ENCODE measurements at places on chromosomes 7 and 10.

DNA sequence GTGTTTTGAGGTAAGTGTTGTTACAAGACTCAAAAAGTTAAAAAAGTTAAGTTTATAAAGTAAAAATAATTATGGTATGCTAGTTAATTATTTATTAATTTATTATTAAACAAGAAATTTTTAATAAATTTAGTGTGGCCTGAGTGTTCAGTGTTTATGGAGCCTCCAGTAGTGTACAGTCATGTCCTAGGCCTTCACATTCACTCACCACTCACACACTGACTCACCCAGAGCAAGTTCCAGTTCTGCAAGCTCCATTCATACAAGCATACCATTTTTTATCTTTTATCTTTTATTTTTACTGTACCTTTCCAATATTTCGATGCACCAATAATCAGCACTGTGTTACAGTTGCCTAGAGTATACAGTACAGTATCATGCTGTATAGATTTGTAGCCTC lies 381.2 kb upstream of the MGMT start:
- DNase-seq, result no peak

DNA sequence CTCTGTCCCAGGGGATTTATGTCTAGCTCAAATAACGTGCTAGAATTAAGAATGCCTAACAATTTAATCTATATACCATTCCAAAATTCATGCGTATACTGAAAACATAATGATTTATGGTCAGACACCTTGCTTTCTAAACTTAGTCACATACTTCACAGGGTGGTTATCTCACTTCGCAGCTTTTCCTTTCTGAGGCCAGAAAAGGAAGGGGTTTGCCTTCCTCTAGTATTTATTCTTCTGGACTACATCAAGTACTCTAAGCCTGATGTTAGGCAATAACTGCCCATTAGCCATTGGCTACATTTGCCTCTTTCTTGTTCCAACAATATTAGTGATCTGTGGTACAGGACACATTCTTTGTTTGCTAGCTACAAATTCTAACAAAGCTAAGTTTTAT lies 72.6 kb upstream of the FHIP2A start:
- no peak for DNase-seq

DNA sequence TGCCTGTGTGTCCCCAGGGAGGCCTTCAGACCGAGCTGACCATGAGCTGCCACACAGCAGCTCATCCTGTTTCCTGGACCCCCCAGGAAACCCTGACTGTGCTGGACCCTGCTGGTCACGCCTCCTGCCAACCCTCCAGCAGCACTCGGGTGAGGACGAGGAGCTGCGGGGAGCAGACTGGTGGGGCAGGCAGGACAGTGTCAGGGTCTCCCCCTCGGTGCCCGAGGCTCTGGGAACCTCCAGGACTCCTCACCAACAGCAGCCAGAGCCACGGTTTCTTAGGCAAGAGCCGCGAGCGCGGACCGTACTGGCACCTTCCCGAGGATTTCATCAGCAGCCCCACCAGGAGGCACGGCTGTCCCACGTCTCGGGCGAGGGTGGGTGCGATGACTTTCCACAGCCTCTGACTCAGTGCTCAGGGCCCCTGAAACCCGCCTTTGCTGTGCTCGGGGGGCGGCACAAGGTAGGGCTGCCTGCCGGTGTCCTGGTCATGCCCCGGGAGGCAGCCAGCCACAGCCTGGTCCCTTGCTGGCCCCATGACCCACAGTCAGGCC lies 186.9 kb downstream of the ELFN1 start:
- DNase-seq, result no peak

GRCh38 chr10:48333856-48334255 lies 27.4 kb downstream of the MAPK8 start:
- DNase-seq, result no peak

GRCh38 chr7:128365432-128365831 lies 3.9 kb upstream of the PRRT4 start:
- DNase-seq, result no peak

DNA sequence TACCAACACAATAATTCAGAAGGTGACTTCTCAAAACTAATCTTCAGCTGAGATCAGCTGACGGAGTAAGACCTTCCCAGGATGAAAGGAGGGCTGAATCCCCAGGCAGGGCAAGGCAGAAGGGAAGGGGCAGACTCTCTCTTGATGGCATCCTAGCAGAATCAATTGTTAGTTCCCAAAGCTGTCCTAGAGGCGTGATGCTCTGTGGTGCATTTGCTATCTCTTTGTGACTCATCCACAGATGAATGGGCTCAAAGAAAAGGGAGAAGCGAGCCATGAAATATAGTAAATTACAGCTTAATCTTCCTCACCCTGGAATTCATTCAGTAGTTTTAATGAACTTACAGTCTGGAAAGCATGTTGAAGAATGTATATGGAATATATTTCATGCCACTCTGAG lies 37.2 kb downstream of the PDE1C start:
- no peak for DNase-seq

- DNase-seq, result no peak
Observed at GRCh38 chr10:46330894-46331293, 44.1 kb downstream of the ANTXRL start.

DNA sequence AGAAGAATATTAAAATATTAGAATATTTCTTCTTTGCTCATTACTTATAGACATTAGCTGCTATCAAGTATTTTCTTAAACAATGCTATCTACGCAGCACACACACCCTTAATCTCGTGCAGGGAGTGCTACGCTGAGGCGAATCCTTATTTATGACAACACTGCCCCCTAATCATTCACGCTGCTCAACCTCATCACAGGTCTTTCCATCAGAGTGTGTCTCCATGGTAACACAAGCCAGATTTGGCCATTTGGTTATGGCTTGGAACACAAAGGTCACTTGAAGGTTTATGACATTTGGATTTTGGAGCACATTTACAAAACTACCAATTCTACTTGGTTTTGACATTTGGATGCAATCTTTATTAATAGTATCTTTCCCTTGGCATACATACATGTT lies 45.4 kb upstream of the MYO3A start:
- no peak for DNase-seq

- no peak for DNase-seq
Observed at GRCh38 chr7:94675356-94675755, 19.4 kb upstream of the SGCE start.

DNA sequence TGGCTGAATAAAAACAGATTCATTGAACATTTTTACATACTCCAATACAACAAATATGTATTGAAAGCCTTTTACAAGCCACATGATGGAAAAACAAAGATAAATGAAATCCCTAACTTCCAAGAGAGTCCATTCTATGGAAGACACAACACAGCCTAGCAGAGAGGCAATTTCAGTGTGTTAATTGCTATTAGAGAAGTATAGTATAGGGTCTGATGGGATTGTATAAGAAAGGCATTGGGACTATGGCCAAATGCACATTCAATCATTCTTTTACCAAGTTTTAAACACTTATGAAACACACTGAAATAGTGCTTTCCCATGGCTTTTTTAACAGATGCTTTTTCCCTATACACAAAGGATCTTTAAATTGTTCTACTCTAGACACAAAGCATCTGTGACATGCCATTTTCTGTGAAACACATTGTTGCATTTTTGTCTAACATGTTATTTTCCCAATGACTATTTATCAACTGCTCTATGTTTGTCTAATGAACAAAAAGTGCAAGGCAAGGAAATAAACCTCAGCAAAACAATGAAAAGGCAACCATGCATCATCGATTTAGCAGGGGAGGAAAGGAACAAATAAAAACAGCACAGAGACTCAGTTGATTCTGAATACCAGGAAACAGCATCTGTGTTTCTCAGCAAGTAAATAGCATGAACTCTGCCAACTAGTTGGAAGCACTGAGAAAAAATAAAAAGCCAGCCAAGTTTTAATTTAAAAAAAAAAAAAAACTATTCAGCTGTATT lies 42.4 kb upstream of the PHYHIPL start:
- DNase-seq, result no peak

GRCh38 chr7:22333680-22334141 lies 23.2 kb downstream of the RAPGEF5 start:
- no peak for DNase-seq

DNA sequence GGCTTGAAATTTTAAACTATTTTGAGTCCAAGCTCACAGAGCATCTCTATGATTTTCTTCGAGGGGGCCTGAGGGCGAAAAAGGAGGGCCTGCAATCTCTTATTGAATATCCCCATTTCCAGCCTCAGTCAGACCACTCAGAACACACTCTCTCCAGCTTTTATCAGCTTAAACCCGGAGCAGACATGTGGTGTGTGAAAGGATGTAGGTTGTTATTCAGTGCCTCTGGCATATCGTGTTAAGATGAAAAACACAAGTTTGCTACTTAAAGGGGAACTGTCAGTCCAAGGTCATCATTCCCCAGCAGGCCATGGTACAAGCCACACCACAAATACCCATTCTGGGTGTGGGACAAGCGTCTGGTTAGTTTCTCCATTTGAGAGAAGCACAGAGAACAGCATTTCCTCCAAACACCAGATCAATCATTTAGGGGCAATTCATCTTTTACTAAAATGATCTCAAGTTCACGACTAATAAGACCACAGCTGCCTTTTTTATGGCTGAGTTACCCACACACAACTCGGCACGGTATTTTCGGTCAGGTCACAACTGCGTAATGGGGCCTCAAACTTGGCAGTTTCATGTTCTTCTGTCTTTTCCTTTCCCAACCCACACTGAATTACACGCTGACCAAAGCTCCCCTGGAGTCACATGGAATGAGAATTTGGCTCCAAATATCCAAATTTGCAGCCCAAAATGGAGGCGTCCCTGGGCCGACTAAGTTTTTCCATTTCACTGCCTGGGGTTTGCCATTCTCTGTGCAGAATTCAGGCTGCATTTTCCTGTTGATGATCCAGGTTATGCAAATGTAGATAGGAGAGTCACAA lies 188.4 kb downstream of the SEM1 start:
- DNase-seq, result no peak

DNA sequence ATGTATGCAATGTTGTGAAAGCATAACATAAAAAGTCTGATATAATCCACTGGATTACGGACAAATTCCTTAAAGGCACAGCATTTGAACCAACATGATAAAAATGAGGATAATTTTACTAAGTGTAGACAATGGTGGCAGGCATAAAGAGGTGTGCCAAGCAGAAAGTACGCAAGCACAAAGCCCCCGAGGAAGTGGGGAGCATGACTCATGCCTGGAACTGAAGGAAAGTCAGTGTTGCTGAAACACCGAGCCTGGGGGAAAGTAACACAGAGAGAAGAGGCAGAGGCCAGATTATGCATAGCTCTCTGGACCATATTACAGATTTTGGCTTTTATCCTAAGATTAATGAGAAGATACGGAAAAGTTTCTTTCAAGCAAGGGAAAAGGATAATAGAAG lies 490.0 kb upstream of the PHF14 start:
- no peak for DNase-seq

DNA sequence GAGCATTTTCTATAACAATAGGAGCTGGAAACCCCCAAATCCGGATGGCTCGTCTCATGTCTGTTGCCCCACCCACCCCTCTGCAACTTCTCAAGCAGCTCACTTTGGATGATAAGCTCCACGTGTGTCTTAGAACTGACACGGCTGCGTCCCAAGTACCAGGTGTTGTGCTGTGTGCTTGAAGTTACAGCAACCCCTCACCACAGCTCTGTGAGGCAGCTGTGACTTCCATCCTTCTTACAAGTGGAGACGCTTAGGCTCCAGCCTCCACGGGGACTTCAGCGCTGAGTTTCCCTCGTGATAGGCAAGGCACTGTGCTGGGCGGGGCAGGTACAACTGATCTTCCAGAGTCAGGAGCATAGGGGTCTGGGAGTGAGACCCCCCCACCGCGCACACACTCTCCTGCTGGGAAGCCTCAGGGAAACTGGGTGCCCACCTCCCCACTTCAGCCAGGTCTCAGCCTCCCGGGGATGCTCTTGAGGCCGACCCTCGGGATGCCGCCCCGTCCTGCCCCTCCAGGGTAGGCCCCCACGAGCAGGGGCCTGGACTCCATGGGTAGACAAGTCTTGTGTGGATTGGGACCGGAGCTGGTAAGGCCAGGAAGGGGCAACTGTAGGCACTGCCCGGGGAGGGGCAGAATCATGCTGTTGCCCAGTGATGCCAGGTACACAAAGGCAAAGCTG lies 31.4 kb downstream of the EN2 start:
- DNase-seq, result no peak

- DNase-seq, result no peak
Observed at GRCh38 chr10:126599949-126600682, 70.4 kb downstream of the C10orf90 start.

- no peak for DNase-seq
Observed at GRCh38 chr7:114700247-114700928, 221.5 kb upstream of the MDFIC start.

DNA sequence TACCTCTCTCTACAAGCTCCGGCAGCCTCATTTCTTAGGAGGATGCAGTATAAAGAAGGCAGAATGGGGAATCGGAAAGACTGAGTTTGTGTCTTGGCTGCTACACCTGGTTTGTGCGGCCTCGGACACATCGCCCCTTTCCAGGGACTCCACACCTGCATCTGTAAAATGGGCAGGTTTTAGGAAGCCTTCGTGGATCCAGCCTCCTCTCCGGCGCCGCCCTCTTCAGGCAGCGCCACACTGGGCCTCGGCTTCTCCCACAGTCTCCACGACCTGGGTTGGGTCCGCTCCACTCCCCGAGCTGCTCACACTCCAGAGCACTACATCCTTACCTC lies 341 bp downstream of the GOT1 start:
- no peak for DNase-seq

GRCh38 chr7:68399991-68400590 lies 1198.2 kb upstream of the AUTS2 start:
- no peak for DNase-seq

GRCh38 chr10:34576797-34577196 lies 238.3 kb downstream of the PARD3 start:
- DNase-seq, result no peak

DNA sequence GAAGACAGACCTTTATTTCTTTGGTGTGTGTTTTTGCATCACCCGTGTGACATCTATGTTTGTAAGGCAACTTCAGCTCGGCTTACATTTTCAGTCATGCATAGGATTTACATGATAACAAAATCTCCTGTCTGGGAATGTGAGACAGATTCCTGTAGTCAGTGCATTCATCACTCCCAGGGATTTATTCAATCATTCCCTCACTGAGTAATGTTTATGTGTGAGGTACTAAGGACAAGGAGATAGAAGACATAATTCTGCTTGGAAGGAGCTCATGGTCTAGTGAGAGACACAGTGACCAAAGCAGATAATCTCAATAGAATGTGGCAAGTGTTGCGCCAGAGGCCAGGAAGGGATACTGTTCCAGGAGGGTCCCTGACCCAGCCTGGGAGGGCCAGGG lies 35.2 kb upstream of the BMPER start:
- no peak for DNase-seq

DNA sequence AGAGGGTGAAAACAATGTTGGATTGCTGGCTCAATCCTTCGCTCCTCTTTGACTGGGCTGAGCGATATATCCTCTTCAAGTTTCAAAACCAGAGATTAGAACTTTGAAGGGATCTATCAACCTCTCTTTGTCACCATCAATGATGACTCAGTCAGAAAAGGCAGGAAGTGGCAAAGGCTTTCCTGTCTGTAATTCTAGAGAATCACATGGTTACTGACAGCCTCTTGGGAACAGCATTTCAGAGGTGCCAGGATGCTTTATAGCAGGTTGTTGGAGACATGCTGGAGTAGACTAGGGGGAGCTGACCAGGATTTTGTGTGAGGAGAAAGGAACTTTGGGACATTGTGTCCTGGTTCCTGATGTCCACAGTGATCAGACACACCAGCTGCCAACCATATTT lies 81.3 kb downstream of the PRKCQ start:
- no peak for DNase-seq

GRCh38 chr10:2618690-2619089 lies 448.7 kb upstream of the PFKP start:
- DNase-seq, result no peak

- no peak for DNase-seq
Observed at GRCh38 chr10:72308320-72308987, 34.7 kb downstream of the DDIT4 start.

- no peak for DNase-seq
Observed at GRCh38 chr7:70450731-70451130, 681.2 kb upstream of the GALNT17 start.
